Stimulated activated CD4-positive, alpha-beta T cell treated with anti-CD3 and anti-CD28 coated beads, Interleukin-4, amount 100 ng/mL, for 4 hours (primary cell): ENCODE measurements at places on chromosomes 7 and 10.

- DNase-seq = no peak
Observed at GRCh38 chr7:151542606-151543130, 23.0 kb upstream of the RHEB start.

DNA sequence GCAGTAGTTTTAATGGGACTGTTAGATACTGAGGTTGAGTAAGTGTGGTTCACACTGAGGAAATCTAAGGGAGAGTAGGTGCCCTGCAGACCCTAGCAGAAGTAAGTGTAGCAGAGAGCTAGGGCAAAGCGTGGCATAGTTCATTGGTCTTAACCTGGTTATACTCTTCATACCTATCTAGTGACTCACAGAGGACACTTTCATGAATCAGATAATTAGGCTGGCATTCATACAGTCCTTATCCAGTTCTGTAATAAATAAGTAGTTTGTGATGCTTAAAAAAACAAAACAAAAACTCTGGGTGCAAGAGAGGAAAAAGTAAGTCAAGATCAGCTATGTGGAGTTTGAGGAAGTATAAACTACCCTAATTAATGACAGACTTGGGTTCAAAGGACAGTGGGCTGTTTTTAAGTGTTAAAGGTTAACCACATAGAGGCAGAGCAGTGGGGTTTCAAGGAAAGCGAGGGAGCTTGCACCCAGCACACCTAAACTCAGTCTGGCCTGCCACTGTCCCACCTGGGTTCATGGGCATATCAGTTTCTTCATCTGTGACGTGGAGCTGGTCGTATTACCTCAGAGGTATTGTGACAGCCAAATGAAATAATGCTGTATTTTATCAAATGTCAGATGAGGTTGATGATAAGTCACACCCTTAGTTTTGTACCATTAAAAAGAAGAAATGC lies 27.1 kb downstream of the LMTK2 start:
- DNase-seq = no peak

DNA sequence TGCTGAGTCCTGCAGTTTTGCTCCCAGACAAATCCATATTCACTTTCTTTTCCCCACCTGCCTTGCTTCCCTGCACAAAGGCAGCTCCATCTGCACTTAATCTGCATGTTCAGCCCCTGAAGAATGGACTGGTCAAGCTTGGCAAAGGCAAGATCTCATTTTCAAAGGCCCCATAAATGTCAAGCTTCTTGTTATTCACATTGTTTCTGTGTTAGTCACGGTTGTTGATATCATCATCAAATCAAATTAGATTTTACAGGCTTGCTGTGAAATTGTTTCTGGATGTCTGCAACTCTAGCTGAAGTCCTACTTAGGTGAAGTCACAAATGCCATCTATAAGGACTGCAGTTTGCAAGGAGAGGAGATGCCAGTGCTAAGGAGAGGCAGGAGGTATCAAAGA lies 91.0 kb downstream of the GPAM start:
- DNase-seq = no peak

DNA sequence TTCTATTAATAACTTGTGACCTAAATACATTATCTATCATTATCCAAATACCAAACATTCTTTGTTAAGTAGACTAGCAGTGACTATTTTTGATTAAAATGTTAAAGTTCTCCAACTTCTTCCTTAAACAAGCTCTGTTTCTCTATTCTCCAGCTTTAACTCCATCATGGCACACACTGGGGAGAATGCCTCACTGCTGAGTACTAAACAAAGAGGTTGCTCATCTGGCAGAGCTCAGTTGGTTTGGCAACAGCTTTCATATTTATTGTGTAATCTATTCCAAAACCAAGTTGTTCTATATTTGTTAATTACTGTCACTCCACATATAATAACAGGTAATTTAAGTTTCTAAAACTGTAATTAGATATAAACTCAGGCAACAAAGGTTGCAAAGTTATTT lies 89.6 kb downstream of the USP6NL start:
- no peak for DNase-seq

- no peak for DNase-seq
Observed at GRCh38 chr10:112525200-112525599, 78.2 kb downstream of the VTI1A start.

GRCh38 chr7:29099896-29100847 lies 46.2 kb downstream of the CPVL start:
- DNase-seq = no peak

- no peak for DNase-seq
Observed at GRCh38 chr7:45924283-45924682, 3.2 kb upstream of the IGFBP3 start.
